ENCODE measurements at places on chromosomes 7 and 10.

DNA sequence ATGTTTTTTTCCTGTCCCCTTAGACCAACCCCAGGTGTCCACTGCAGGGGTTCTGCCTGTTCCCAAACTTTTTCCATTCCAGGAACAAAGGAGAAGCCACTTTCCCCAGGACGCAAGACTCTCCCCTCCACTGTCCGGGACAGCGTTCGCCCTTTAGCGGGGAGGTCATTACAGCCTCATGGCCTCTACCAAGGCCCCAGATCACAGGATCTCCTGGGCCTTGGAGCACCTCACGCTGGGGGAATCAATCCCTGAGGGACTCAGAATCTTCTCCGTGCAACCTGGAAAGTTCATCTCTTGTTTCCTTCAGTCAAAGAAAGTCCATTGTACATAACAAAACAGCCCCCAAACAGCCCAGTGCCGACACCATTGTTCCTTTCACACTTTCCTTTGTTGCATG lies 41.2 kb downstream of the MKI67 start:
- DNase-seq: no peak

DNA sequence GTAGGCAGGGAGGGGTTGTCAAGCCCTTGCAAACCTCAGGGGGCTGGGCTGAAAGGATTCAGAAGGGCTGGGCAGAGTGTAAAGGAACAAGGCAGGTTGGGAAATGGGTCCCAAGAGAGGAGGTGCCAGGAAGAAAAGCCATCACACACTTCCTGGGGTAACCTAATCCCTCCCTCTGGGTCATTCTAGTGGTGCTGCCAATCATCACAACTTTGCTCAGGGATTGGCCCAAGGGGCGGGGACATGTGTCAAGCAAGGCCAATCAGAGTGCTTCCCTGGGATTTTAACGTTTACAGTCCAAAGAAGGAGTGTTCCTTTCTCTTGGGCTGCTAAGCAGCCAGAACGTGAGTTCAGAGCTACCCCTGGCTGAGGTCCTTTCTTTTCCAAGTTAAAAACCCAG lies 57.1 kb upstream of the NPTX2 start:
- DNase-seq: no peak

DNA sequence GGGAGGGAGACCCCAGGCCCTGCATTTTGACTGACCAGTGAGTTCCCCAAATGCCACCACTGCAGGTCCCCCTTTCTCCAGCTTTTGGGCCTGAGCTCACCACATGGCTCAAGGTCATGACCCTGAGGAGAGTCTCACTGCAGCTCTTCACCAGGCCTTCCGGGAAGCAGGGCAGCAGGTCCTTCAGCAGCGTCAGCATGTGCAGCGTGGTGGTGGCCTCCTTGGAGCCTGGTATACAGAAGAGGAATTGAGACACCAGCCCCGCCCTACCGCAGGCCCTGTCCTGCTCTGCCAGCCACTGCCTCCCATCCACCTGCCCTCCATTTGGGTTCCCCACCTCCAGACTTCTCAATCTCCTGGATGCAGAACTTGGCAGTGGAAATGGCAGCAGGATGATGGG lies 13.0 kb downstream of the RRP12 start:
- no peak for DNase-seq

- no peak for DNase-seq
Measured at GRCh38 chr7:129607471-129608120, 3.9 kb upstream of the NRF1 start.

- DNase-seq: no peak
Measured at GRCh38 chr7:149229526-149229925, 9.9 kb upstream of the ZNF212 start.

DNA sequence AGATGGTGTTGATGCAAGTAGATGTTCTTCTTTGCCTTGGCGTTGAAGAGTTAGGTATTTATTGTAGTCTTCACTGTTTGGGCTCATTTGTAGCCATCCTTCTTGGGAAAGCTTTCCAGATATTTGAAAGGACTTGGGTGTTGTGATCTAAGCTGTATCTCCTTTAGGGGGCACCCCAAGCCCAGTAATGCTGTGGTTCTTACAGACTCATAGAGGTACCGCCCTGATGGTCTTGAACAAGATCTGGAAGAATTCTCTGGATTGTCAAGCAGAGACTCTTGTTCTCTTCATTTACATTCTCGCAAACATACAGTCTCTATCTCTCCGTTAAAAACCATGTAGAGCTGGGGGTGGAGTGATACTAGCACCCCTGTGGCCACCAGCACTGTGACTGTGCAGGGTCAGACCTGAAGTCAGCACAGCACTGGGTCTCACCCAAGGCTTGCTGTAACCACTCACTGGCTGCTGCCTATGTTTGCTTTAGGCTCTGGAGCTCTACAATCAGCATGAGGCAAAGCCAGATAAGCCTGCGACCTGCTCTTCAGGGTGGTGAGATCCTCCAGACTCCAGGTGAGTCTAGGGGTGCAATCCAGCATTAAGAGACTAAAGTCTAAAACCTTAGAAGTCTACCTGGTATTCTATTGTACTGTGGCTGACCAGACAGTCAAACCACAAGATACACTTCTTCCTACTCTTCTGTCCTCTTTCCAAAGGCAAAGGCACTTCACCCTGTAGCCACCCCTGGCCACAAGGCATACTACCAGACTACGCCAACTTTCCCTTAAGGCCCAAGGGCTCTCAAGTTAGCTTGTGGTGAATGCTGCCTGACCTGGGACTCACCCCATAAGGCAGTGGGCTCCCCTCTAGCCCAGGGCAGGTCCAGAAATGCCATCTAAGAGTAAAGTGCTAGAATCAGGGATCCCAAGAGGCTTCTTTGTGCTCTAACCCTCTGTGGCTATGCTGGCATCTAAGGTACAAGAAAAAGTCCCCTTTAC lies 209.7 kb upstream of the TMEM196 start:
- no peak for DNase-seq

- DNase-seq: no peak
Measured at GRCh38 chr7:91660734-91661356, 219.7 kb downstream of the MTERF1 start.

DNA sequence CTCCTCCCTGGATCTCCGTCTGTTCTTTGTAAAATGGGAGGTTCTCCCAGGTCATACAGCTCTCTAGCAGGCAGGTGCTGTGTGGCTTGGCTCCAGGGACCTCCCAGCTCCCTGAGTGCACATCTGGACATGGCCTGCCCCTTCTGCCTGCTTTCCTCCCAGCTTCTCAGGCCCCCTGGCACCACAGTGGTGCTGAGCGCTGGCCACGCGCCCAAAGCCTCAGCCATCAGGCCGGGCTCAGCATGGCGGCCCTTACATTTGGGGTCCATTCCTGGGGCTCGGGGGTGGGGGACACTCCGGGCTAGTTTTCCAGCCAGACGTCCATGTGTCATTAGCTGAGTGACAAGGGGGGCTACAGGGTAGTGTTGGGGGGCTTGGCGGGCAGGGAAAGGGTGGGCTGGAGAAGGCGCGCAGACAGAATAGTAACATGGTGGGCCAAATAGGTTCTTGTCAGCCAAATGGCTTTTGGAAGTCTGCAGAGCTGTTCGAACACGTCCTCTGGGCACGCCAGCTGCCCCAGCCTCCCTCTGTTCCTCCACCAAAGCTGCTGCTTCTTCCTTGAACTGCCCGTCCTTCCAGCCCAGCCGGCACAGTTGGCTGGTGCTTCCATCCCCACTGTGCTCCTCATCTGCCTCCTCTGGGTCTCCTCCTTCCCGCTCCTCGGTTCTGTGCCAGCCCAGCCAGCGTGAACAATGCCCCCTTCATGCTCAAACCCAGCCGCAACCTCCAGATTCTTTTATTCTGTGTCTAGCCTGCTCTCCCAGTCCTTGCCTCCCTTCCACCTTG lies 65.9 kb downstream of the GOLGA7B start:
- no peak for DNase-seq

DNA sequence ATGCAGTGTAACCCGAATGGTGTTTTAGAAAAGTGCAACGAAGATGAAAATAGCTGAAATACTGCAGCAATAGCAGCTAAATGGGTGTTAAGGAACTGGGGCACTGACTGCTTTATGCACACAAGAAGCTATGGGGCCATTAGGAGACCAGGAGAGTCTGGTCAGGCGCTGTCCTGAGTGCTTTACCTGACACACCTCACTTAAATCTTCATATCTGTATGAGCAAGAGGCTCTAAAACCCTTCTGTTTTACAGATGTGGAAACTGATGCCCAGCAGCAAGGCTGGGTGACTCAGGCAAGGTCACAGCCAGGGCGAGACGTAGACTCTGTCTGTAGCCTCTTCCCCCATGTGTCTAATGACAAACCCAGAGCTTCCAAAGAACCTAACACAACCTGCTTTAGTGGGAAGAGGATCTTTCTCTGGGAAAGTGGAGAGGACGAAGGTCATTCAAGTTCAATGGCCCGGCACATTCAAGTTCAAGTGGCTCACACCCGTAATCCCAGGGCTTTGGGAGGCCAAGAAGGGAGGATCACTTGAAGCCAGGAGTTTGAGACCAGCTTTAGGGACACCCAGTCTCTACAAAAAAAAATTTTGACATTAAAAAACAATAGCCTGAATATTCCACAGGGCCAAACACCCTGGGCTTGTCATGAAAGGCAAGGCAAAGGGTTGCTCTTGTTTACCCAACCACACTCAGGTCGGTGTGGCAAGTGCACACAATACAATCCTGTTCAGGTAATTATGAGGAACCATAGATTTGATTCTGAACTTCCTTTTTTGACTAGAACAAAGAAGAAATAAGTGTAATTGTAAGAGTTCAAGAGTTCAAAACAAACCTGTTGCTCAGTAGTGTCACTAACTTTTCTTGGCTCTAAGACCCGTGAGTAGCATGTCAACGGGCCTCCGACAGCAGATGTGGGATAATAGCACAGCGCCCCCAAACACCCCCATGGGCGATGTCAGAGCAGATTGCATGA lies 53.7 kb upstream of the KLF6 start:
- DNase-seq: no peak

GRCh38 chr7:127751490-127752448 lies 99.8 kb downstream of the SND1 start:
- DNase-seq: no peak

- DNase-seq: no peak
Measured at GRCh38 chr10:100571084-100571856, 35.5 kb downstream of the HIF1AN start.

GRCh38 chr10:93995598-93996271 lies 2.0 kb downstream of the PLCE1 start:
- no peak for DNase-seq

GRCh38 chr10:12518024-12518423 lies 168.7 kb downstream of the CAMK1D start:
- DNase-seq: no peak

- DNase-seq: no peak
Measured at GRCh38 chr10:124003070-124003419, 90.4 kb downstream of the CHST15 start.

Data from NCI-H1092 treated with DMSO at 0.1 percent for 48 hours (cell line).